ENCODE measurements at places on chromosomes 1 and 21.

DNA sequence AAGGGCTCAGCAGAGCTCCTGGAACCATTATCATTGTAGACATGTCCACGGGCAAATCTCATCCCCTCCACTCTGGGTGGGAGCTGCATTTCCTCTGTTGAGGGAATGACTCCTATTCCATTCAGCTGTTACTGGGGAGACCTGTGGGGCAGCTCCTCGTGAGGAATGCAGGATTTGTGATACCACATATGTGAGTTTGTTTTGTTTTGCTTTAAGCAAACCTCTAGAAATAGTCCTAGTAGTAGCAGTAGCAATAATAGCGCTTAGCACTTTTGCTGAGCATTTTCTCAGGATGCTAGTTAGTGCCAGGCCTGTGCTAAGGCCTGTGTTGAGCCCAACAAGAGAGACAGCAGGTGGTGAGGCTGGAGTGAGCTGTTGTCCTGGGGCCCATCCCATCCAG lies 10.8 kb downstream of the OLIG1 start:
- DNase-seq, result no peak

GRCh38 chr21:15010645-15011044 lies 54.2 kb downstream of the NRIP1 start:
- DNase-seq, result peak; percentile 18

- no peak for DNase-seq
These were observed at the start of gene HOOK1 for GRCh38 chr1:59814901-59815825. Gene HOOK1 (plus strand): TSS chr1:59814949. CDS start chr1:59815118, 169 bp downstream.

GRCh38 chr1:2037314-2037979 lies 12.8 kb upstream of the PRKCZ start:
- no peak for DNase-seq

DNA sequence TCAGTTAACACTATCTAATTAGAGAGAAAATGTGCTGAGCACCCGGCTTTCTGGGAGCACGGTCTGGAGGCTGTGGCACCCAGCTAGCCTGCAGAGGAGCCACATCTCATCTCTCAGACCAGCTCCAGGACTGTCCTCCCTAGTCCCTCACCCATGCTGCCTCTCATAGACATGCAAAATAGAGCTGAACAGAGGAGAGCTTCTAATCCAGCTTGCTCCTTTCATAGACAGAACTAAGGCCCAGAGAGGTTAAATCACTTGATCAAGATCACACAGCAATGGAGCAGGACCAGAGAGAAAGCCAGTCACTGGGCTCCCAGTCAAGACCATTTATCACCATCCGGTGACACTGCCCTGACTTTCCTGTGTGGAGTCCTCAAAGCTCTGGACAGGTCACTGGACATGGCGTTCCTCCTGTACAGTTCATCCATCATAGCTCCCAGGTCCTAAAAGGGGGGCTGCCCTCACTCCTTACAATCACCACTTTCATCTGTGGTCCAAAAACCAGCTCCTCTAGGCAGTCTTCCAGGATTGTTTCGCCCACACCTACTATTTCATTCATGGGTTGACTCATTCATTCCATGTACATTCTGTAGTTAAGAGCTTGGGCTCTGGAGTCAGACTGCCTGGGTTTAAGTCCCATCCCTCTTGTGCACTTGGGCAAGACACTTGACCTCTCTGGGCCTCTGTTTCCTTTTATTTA lies 8.8 kb upstream of the CAMK2N1 start:
- no peak for DNase-seq

DNA sequence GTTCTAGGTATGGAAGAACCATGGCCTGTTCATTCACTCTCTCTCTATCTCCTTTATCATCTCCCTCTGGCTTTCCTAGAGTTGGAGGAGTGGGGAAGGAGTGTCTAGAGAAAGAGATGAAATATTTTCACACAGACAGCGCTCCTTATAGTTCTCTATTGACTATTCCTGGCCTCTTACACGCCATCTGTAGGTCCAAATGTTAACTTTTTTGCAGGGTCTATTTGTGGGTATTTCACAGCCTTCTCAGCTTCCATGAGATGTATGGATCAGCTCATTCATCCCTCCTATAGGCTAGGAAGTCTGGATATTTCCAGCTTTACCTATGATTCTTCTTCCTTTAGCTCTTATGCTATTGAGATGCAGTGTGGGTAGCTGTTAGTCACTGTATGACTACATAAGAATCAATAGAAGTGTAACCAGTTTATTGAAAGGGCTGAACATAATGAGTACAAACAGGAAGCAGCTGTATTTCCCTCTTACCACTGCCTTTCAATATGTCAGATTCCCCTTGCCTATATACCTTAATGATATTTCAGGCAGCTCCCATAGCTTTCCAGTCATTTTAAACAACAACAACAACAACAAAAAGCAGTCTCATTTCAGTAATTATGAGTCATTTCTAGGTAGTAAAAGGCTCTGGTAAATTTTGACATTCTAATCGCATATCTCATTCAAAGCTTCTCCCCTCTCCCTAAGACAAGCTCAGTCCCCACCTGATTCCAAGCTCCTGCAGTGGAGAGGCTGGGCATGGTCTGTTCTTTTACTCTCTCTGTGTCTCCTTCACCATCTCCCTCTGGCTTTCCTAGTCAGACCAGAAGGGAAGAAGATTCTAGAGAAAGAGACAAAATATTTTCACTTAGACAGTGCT lies 149.5 kb downstream of the TTLL7 start:
- no peak for DNase-seq

DNA sequence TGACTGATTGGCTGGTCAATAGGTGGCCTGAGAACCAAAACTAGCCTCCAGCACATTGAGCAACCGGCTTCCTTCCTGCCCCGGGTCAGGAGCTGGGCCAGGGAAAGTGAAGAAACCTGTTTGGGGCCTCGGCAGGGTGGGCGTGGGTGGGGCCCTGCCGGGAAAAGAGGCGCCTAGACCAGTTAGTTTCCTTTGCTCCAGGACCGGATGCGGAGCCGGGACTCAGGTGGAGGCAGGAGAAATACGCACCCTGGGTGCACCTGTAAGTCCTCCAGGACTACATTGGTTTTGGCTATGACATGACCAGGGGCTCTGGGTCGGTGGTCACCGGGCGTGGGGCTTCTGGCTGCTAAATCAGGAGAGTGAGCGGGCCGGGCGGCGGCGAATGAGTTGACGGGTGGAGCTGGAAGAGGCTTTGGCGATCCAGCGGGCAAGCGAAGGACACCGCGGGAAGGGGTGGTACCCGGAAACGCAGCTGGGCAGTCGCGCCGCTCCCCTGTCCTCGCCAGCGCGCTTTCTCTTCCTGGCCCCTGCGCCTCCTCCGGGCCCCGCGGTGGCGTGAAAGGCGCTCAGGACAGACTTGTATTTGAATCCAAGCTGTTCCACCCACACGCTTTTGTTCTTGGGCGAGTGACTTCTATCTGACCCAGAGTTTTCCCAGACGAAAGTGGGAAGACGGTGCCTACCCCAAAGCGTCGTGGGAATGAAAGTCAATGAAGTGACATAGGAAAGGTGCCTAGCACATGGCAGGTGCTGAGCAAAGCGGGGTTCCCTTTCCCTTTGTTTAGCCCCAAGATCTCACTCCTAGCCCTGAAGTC lies 30.6 kb upstream of the JUN start:
- no peak for DNase-seq

DNA sequence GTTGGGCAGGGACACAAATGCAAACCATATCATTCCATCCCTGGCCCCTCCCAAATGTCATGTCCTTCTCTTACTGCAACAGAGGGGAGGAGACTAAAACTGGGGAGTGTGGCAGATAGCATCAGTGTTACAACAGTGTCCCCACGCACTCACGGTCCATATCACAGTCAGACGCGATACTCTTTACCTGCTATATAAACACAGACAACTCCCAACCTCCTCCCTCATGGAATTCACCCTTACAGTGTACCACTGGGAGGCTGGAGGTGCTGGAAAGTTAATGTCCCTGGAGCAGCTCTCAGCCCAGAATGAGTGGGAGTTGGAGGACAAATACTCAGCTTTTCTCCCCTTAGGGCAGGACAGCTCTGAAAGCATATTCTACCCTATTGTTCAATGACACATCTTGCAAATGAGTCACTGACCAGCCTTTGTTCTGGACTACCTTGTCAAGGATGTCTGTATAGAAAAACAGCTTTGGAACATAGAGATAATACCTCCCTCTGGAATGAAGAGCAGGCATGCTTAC lies 445.9 kb downstream of the SETD4 start:
- no peak for DNase-seq
